ENCODE measurements at places on chromosomes 7 and 10.

GRCh38 chr7:43756368-43757072 lies 2.0 kb upstream of the BLVRA start:
- DNase-seq, result peak; percentile 44

- no peak for DNase-seq
Observed at GRCh38 chr10:89362929-89363328, 14.9 kb upstream of the IFIT1B start.

GRCh38 chr10:70993051-70993450 lies 104.7 kb upstream of the PCBD1 start:
- no peak for DNase-seq

- DNase-seq, result peak; percentile 45
Observed at GRCh38 chr10:103276896-103277712, at the start of gene INA. INA (plus strand) TSS chr10:103277138; CDS start chr10:103277212, 74 bp downstream.

- no peak for DNase-seq
Observed at GRCh38 chr7:29330136-29330535, 135.6 kb downstream of the CHN2 start.

DNA sequence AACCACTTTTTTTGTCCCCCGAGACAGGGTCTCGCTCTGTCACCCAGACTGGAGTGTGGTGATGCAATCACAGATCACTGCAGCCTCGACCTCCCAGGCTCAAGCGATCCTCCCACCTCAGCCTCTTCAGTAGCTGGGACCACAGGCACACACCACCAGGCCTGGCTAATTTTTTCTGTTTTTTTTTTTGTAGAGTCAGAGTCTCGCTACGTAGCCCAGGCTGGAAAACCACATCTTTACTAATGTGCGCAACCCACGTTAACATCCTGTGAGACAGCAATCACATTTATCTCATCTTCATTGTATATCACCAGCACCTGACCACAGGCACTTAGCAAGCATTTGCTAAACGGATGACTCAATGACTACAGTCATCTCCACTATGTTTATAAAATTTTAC lies 77.8 kb upstream of the ATP6V0A4 start:
- peak; percentile 63 for DNase-seq

DNA sequence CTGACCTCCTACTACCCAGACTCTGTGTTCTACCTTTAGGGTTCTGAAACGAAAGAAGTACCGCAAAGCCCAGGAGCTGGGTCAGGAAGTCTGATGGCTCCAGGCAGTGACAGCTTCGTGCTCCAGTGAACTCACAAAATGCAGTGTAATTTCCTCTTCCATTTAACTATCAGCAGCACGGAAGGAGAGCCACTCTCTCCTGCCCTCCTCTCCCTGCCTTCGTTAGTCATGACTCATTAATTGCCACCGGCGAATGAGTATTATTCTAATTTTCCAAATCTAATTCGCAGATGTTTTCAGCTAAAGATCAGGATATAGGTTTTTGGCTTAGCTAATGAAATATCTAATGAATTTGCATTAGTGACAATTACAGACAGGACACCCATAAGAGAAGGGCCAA lies 1262.0 kb downstream of the TYW1 start:
- DNase-seq, result no peak

DNA sequence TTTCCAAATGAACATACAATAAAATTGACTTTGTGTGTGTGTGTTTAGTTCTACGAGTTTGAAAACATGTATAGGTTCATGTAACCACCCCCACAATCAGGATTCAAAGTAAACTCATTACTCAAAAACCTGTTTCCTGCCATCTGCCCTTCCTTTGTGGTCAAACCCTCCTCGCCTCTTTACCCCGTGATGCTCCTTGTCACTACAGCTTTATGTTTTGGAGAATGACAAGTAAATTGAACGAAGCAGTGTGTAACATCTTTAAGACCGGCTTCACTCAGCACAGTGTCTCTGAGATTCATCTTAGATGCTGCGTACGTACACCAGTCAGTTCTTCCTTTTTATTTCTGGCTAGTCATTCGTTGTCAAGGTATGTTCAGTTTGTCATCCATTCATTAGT lies 54.6 kb upstream of the MKI67 start:
- no peak for DNase-seq

DNA sequence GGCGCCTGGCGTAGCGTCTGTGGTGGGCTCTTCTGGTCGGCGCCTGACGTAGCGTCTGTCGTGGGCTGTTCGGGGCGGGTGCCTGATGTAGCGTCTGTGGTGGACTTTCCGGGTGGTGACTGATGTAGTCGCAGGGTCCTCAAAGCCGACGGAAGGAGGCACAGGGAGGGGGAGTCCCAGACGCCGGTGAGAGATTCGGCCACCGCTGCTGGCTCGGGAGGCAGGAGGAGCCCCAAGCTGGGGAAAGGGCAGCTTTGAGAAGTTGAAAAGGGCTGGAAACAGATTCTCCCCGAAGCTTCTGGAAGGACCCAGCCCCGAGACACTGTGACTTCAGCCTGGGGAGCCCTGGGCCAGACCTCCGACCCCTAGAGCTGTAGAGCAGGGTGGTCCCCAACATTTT lies 105.7 kb downstream of the DNAJB6 start:
- no peak for DNase-seq

GRCh38 chr7:18177129-18177814 lies 149.6 kb upstream of the PRPS1L1 start:
- no peak for DNase-seq

- DNase-seq, result no peak
Observed at GRCh38 chr10:121065330-121065729, 214.2 kb downstream of the WDR11 start.
